ENCODE measurements at places on chromosomes 1 and 21. TPM values are rescaled to one million over a fixed set of nuclear protein-coding genes. Genes with fewer than 3 reads are reported as not detected.
A peak's percentile ranks its signal among the peaks of the same experiment; 100 is the strongest.

DNA sequence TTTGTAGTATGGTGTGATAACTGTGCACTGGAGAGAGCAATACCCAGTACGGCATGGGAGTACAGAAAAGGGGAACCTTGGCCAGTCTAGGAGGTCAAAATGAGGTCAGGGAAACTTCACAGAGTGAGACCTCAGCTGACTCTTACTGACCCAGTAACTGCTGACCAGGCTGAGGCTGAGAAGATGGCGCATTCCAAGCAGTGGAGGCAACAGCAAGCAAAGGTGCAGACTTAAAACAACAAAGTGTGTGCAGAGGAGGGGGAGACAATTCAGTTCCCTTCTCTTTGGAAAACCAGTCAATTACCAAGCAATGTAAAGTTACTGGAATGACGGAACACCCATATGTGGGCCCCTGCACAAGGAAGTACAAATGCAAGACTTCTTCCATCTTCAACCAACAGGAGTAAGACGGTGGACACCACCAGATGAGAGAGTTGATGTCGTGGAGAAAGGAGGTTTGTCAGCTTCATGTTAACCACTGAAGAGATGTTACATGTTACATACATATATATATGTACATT is 54.6 kb upstream of the PRDX6 start:
- no peak for DNase-seq

DNA sequence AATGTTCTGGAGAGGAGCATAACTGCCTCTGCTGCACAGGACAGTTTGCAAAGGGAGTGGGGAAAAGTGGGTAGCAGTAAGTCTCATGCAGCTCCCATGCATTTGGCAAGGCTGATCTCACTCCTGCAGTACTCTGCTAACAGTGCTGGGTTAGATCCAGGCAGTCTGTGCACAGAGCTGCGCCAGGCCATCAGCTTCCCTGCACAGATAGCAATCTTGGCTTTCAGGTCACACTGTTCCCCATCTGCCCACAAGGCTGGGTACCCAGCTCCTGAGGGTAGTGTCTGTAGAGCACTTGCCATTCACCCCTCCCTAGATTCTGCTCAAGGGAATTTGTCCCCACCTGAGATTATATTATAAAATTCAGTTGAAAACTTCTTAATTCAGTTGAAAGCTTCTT is 72.1 kb downstream of the SH3BGR start:
- no peak for DNase-seq

- no peak for DNase-seq
These were observed 1016.1 kb downstream of the KCNT2 start for GRCh38 chr1:195591917-195592672.

DNA sequence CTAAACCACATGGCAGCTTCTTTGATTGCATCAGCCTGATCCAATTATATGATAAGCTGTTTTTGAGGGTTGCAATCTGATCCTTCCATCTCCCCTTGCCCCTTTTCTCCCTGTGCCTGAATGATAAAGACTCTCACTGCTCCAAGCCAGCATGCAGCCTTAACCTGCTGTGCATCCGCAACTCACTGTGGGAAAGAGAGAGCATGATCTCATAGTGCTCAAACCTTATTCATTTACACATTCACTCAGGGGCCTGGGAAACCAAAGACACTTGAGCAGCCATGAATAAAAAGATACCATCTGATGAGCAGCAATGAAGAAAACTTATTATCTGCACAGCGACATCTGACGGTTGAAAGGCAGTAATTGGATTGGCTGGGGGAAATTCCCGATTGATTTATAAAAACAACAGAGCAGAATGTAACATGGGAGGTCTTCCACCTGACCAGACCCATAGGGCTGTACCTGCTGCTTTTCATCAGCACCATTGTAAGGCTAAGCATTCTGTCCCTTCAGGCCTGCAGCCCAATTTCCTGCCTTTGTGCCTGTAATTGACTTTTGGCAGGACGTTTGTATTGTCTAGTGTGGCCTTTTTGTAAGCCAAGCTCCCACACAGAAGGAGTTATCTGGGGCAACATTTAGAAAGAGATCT is 62.5 kb downstream of the KIAA0040 start:
- no peak for DNase-seq

DNA sequence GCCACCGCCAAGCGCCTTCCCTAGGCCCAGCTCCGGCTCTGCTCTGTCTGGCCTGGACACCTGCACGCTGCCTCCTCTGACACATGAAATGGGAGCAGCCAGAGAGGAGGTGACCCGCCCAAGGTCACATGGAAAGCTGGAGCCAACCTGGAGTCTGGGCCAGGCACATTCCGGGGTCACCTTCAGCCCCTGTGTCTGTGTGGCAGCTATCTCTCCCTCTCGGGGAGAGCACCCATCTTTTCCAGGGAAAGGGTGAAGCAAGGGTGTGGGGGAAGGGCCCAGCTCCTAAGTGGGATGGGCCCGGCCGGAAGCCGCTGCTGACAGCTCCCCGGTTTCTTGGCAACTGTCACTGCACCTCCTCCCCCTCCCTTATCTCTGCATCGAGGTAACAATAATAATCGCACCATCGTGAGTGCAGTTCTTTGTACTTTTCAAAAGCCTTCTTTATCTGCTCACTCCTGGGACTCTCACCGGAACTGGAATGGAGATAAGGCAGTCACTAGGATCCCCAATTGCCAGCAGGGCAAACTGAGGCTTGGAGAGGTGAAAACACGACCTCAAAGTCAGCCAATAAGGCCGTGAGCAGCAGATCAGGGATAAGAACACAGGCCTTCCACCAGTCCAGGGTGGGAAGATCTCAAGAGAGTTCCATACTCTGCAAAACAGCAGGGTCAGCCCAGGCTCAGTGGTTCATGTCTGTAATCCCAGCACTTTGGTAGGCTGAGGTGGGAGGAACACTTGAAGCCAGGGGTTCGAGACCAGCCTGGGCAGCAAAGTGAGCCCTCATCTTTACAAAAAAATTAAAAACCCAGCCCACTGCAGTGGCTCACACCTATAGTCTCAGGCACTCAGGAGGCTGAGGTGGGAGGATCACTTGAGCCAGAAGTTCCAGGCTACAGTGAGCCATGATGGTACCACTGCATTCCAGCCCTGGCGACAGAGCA is 36.9 kb downstream of the RAP1GAP start:
- DNase-seq, result no peak

GRCh38 chr1:55276671-55277376 is 61.7 kb upstream of the USP24 start:
- DNase-seq, result peak; percentile 51

DNA sequence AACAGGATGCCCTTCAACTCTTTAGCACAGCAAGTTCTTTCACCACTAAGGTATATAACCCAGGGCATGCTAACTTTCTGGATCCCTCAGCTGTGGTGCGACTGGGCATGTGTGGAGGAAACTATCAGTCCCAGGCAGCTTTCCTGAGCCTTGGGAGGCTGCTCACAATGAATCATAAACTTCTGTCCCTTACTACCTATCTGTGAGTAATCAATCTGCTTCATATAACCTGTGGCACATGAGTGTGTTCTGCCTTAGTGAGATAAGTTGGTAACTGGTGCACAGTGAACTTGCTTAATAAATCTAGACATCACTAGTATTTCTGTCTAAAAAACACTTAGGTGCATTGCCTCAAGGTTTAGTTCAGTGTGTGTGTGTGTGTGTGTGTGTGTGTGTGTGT is 158.0 kb downstream of the GPATCH2 start:
- no peak for DNase-seq

DNA sequence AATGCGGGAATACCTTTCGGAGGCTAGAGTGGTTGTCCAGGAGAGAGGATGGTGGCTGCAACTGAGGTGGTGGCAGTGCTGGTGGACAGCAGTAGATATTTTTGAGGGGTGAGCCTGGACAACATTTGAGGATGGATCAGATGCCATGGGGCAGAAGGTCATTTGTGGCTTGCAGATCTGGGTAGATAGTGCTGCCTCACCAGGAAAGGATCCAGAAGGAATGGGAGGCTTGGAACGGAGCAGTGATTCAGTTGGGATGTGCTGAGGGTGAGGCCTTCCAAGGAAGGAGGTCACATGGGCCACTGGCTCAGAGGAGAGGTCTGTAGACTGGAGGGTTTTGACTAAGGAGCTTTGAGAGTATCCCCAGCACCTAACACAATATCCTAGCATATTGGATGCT is 110.8 kb upstream of the KAZN start:
- no peak for DNase-seq

DNA sequence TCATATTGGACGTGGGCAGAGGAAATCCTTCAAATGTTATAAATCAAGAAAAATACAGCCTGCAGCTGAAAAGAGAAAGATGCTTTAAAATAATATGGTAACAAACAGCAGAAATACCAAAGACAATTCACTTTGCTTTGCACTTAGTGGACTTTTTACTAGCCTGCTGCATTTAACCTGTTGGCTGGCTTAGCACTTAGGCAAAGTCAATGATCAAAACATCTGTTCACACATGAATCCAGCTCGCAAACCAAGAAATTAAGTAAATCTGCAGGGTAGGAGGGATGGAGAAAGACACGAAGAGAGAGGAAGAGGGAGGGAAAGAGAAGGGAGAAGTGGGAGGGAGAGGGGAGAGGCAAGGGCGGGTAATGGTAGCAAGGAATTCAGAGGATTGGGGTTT is 103.6 kb upstream of the RAB4A start:
- DNase-seq, result no peak

DNA sequence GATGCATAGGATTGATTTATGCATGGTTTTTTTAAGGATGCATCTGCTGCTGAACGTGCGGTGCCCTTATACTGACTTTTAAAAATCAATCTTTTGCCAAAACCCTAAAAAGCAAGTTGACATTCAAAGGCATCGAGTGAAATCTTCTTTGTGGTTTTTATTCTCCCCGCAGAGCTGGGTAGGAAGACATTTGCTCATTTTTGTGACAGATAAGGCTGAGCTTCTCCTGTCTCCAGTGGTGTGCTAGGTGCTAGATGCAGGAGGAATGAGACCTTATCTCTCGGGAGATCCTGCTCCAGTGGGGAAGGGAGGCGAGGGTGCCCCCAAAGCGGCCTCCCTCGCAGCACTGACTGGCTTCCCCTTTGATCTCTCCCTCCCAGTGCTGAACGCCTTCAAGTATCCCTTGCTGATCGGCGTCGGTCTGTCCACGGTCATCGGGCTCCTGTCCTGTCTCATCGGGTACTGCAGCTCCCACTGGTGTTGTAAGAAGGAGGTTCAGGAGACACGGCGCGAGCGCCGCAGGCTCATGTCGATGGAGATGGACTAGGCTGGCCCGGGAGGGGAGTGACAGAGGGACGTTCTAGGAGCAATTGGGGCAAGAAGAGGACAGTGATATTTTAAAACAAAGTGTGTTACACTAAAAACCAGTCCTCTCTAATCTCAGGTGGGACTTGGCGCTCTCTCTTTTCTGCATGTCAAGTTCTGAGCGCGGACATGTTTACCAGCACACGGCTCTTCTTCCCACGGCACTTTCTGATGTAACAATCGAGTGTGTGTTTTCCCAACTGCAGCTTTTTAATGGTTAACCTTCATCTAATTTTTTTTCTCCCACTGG is 14.9 kb upstream of the CD101 start:
- DNase-seq, result no peak

DNA sequence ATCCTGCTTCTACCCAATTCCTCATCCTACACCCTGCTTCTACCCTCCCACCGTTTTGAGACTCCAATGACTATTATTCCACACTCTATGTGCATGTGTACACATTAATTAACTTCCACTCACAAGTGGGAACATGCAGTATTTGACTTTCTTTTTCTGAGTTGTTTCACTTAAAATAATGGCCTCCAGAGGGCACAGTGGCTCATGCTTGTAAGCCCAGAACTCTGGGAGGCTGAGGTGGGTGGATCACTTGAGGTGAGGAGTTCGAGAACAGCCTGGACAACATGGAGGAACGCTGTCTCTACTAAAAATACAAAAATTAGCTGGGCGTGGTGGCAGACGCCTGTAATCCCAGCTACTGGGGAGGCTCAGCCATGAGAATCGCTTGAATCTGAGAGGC is 464.8 kb downstream of the PTBP2 start:
- DNase-seq, result no peak

- no peak for DNase-seq
These were observed 53.1 kb upstream of the TRIM67 start for GRCh38 chr1:231108516-231109302.

DNA sequence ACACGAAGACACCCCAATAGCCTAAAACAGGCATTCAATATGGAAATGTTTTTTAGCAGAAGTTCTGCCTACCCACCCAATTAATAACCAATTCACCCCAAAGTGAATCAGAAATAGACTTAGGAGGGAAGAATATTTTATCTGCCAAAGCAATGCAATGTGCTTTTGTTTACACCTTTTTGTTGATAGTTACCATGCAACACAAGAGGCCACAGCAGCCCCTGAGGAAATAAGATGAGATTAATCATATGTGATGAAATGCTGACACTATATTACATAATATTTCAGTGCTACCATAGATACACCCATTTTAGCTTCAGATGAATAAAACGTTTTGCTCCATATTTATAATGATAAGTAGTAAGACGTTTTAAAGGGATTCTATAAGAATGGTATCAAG is 60.9 kb upstream of the RGS2 start:
- no peak for DNase-seq

GRCh38 chr1:186093437-186093836 is 281.6 kb downstream of the TPR start:
- no peak for DNase-seq

DNA sequence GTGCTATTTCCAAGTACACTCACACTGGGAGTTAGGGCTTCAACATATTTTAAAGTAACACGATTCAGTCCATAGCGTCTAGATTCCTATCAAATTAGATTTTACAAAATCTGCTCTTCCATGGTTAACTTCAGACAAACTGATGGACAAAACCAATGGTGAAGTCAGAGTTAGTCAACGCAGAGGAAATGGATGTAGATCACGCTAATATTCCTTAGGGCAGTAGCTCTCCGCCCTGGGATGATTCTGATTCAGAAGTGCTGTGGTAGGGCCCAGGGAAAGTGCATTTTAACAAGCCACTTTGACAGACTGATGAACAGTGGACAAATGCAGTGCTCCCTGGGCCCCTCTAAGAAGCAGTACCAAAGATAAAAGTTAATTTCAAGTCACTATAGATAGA is 83.2 kb downstream of the HIVEP3 start:
- no peak for DNase-seq

DNA sequence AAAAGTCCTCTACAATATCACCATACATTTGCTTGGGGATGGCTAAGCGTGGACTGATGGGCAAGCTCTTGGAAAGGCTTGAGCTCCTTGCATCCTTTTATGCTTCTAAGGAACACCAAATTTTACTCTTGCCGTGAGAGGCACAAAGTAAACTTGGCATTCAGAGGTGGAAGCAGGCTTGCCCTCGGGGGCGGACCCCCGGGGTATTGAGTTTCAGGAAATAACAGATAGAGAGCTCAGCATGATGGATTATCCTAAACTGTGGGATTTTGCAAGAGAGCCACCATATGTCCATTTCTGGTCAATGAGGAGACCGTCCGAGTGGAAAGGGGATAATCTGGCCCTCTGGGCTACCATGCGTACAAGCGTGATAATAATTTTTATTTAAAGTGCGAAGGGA is 14.0 kb downstream of the IFI16 start:
- no peak for DNase-seq

- no peak for DNase-seq
These were observed 75.5 kb upstream of the APP start for GRCh38 chr21:26246073-26246472.

The APOBEC4 gene
- total RNA-seq, result not detected

The CDC20 gene
- total RNA-seq, result 1.3 TPM

The CR1L gene
- total RNA-seq, result not detected

The S100A3 gene
- 0.79 TPM for total RNA-seq

The TMPRSS15 gene
- total RNA-seq, result not detected

The KAZN gene
- 2.2 TPM for total RNA-seq

The TSPAN2 gene
- total RNA-seq, result 6.2 TPM

The IFNGR2 gene
- 35.1 TPM for total RNA-seq

Measured in left ventricle myocardium superior (tissue), 1 donor.